ENCODE measurements at places on chromosomes 7 and 10.
A peak's percentile ranks its signal among the peaks of the same experiment; 100 is the strongest.

DNA sequence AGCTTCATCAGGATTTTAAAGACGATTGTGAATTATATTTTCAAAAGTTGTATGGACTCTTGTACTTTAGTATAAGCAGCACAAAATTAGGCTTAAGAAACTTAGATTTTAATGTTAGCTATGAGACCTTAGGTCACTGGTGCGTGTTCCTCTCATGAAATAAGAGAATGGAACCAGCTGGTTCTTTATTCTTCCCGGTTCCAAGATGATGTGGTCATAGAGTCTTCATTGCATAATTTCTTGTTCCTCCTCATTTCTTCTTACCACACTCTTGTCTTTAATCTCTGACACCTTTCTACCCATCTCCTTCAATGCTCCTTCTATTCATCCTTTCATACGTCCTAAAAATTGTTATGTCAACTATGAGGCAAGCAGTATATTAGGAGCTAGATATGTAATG lies 437.2 kb downstream of the AUTS2 start:
- DNase-seq: no peak

- no peak for DNase-seq
These were observed 26.6 kb downstream of the REEP3 start for GRCh38 chr10:63547628-63548360.

GRCh38 chr10:129800796-129801340 lies 163.2 kb downstream of the EBF3 start:
- no peak for DNase-seq

DNA sequence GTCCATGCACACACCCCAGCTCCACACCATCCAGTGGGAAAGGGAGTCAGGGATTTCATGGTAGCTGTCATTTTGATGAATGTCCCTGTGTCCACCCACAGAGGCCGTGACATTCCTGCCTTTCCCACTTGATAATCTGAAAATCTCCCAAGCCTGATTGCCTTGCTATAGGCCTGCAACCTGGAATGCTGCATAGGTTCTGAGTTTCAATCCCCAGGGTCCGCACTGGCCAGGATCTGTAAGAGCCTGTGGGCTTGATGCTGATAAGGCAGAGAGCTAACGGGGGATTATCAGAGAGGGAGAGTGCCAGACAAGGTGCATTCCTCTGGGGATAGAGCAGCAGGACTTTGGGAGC lies 57.5 kb downstream of the RBM20 start:
- DNase-seq: no peak

GRCh38 chr10:72009425-72010081 lies 45.4 kb downstream of the CHST3 start:
- DNase-seq: no peak

- DNase-seq: no peak
These were observed 216.0 kb downstream of the BMPER start for GRCh38 chr7:34121366-34121765.

DNA sequence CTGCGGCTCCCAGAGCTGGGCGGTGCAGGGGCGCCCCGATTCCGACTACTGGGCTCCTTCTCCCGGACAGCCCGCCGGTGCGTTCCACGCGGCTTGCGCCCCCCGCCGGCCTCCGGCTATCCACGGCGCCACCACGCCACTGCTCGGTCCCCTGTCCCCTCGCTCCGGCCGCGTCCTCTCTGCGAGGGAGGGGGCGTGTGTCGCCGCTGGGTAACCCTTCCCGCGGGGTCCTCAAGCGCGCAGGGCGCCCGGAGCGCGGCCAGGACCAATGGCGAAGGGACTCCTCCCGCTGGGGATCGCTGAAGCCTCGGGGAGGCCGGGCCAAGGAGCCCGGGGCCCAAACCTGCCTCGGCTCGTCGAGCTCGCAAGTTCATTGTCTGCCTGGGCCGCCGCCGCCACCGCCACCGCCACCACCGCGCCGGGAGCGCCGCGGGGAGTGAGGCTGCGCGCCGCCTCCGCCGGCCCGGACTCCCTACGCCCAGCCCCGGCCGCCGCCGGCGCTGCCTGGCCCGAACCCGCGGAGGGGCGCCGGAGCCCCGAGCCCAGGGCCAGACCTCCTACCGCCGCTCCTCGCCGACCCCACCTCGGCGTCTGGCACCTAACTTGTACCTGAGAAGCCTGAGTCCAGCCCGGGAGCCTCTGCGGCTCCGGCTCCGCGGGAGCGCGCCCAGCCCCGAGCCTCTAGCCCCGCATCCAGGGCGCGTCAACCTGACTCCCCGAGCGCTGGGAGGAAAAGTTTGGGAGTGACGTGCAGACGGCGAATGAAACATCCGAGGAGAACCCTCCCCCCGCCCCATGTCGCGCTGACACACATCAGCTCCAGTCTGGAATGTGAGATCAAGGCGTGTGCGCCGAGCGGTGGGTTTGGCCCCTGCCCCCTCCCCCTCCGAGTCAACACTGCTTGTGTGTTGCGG lies at the start of gene CHST15:
TSS of gene CHST15 (minus strand) at position 739 of the 914 bp plus-strand sequence. CDS start 47,386 bp downstream, outside the sequence.
- no peak for DNase-seq

GRCh38 chr10:28668363-28669226 lies 8.7 kb upstream of the BAMBI start:
- DNase-seq: peak; percentile 40

- DNase-seq: no peak
These were observed 143.7 kb downstream of the ELMO1 start for GRCh38 chr7:37304921-37305320.

DNA sequence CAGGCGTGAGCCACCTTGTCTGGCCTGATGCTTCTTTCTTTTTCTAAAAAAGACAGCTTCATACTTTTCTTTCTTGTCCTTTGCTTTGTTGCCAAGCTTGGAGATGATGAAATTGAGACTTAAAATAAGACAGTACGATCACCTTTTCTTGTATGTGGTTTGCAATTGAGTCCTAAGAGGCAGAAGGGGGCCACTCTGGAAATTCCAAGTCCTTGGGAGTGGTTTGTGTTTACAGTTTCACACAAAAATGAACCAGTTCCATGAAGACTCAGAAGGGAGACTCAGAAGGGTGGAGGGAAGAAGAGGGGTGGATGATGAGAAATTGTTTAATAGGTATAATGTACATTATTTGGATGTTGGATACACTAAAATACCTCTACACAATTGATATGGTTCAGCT lies 70.7 kb upstream of the TNS3 start:
- no peak for DNase-seq

DNA sequence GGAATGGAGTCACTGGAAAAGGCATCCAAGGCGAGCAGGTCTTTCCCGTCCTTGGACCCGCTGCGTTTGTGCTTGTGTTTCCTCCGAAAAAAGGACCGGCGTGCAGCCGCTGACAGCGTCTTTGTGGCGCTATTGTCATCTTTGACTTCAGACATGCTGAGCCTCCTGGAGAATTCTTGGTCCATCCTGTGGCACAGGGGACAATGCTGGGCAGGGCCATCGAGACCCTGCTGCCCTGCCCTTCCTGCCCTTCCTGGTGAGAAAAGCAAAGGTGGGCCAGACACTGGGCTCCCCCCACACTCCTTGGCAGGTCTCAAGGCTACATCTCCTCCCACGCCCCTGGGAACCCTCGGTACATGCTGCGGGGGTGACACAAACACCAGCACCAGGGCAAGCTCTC lies 120.9 kb downstream of the DLG5 start:
- DNase-seq: no peak

- peak; percentile 26 for DNase-seq
These were observed 2.3 kb downstream of the CCDC136 start for GRCh38 chr7:128794020-128794419.

GRCh38 chr7:123154231-123154860 lies 45.4 kb downstream of the SLC13A1 start:
- DNase-seq: peak; percentile 22

DNA sequence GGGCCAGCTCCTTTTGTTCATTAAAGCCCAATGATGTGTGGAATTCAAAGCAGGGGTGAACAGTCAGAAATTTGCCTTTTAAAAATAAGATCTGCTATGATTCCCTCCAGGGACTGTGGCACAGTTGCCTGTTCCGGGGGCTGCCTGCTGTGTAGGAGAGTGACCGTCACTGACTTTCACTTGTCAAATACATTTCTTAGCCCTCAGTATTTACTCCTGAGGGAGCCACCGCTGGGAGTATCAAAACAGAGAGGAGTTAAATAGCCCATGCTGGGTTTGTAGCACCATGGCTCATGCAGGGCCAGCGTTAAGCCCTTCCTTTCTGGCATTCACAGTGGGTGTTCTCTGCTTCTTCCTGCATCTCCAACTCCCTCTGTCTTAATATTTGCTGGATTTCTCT lies 897.8 kb downstream of the SORCS3 start:
- no peak for DNase-seq

DNA sequence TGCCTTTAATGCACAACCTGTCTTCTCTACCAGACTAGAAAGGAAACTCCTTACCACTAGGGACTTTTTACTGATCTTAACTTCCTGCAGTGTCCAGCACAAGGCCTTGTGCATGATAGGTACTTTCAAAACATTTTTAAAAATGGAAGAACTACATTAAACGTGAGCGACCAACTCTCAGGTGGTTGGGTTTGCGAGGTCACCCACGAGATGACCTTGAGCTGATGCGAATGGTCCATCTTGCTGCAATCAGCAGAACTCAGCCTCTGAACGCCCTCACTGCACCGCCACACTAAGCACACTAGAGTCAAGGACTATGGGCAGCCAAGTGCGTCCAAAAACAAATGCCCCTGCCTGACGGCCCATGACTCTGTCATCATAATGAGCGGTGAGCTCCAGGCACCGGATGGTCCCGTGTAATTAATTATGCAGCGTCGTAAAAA lies 34.9 kb upstream of the PTF1A start:
- no peak for DNase-seq

DNA sequence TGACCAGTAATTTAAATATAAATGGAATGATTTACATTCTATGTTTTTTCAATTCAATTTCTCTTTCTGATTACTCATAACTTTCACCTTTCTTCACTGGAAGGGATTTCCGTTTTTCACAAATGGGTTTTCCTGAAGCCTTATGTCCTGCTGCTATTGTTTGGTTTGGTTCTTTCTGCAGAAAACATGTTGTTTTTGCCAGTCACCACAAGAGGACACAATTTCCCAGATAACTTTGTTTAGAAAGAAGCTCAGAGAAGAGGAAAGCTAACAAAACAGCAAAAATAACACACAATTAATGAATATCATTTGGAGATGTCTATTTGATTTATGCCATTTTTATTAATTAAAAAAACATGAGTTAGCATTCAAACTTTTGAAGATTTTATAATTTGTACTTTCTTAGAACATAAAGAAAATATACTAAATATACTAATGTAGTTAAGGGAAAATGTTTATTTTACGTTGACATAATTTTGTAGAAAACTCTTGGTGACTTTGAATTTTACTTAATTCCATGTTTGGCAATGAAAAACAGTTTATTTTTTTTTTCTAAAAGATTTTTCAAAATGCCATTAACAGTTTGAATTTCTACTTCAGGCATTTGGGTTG lies 4.6 kb upstream of the TWIST1 start:
- no peak for DNase-seq

- DNase-seq: no peak
These were observed 58.6 kb upstream of the SLC26A5 start for GRCh38 chr7:103504505-103505135.

DNA sequence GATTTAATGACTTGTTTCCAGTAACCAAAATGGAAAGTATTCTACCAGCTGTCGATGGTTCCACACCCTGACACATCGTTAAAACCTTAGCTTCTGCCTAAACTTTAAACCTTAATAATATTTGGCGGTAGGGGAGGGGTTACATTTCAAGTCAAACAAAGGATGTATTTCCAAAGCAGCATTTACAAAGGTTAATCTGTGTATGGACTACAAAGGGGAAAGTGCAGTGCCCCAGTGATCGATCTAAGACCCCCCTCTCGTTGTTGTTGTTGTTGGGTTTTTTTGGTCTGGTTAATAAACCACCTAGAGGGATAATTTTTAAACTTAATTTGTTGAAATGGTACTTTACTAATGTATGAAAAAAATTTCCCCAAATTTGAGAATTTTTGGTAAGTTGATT lies 1.1 kb upstream of the STEAP2 start:
- no peak for DNase-seq

GRCh38 chr7:54811846-54812254 lies 52.8 kb upstream of the SEC61G start:
- DNase-seq: no peak

DNA sequence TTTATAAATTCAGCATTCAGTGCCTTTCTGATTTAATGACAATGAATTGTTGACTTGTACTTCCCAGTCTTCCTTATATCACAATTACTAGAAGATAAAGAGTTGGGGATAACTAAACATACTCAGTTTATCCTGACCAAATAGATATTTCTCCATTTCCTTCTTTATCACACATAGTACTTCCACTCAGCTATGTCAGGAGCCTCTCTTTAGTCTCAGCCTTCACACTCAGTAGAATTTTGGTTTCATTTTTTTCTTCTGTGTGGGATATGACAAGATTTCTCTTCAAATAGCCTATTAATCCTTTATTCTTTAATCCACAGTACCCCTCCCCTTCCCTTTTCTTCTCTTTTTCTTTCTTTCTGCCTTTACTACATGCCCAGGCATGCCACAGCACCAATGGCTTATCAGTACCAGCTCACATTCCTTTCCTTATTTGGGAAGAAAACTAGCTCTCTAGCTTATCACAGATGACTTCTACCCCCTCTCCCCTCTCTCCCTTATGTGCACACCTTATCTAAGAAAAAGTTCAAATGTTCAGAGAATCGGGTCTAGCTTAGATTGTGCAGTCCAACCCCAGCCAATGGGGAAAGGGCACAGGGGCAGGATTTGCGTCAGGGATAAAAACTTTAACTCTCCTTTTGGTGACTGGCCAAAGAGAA lies 109.0 kb downstream of the PHF14 start:
- DNase-seq: no peak

- no peak for DNase-seq
These were observed 302.3 kb upstream of the AUTS2 start for GRCh38 chr7:69295977-69296376.

DNA sequence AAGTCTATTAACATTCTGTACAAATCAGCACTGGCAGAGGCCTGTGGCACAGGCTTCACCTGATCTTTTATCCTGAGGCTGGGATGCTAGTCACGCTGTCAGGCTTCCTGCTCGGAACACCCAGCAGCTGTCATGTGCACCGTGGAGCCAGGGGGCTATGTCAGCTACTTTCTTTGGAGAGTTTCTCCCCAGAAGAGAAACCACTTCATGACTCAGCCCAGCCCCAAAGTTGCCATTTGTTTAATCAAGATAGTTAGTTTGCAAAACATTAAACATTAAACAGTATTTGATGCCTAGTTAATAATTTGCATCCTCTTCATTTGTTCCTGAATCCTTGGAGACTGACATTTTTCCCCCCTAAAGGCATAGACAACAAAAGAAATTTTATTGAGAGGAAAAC lies at the start of gene HABP2:
TSS of gene HABP2 (plus strand) at position 353 of the 400 bp plus-strand sequence. CDS start 69 bp downstream, outside the sequence.
- DNase-seq: no peak

DNA sequence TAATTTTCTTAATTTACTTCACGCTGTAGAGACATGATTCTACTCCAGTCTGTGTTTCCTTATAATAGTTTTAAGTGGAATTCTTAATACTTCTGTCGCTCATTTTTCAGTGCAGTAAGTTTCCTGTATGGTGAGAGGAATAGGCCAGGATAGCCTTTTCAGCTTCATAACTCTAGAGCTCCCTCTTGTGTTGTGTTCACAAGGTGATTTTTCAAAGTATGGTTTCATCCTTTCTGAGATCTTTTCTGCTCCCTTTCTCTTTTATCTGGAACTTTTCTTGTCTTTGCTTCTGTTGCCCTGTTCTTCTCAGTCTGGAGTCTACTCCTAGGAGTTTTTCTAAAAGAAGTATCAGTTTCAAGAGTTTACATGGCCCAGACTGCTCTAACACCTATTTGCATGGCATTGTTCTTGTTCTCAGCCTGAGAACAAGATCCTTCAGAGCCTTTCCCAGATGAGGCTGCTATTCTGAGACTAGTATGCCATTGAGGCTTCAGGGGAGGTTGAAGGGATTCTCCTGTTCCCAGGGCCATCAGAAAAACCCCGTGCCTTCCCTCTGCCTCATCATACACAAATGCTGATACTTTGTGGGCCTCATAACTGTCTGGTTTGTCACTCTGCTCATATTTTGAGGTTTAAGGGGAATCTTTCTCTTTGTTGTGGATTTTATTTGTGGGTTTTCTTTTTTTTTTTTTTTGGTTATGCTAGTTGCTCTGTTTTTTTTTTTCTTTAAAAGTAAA lies 21.8 kb downstream of the NET1 start:
- DNase-seq: peak; percentile 58

Measured in CD4-positive, alpha-beta T cell treated with Interleukin-17A for 1 hour (primary cell).